Cardiac fibroblast (primary cell): ENCODE measurements at places on chromosomes 3 and 15.

GRCh38 chr3:186032321-186032720, 76.6 kb downstream of the ETV5 start:
- DNase-seq: no peak

DNA sequence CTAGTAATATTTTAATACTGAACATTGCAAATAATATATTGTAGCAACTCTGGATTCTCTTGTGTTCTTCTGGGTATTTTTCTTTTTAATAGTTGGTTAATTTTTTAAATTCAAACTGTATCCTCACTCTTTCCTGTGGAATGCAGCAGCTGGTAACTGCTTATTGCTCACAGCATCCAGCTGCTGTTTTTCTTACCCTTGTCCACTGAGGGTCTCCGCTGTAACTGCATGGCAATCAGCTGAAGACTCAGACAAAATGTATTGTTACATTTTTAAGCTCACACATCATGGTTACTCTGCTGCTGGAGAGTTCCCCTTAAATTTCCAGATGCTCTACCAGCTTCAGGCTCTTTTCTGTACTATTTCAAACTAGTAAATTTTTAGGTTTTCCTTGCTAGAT, 227.6 kb downstream of the MBNL1 start:
- DNase-seq: no peak

- DNase-seq: peak; percentile 57
Observed at GRCh38 chr15:23687143-23687470, at the start of gene NDN. TSS of gene NDN (minus strand) at chr15:23687305. CDS start at chr15:23687217, 88 bp downstream.

- DNase-seq: no peak
Observed at GRCh38 chr3:172546105-172546504, 22.9 kb upstream of the TNFSF10 start.

- no peak for DNase-seq
Observed at GRCh38 chr3:8200996-8201395, 300.6 kb upstream of the LMCD1 start.

DNA sequence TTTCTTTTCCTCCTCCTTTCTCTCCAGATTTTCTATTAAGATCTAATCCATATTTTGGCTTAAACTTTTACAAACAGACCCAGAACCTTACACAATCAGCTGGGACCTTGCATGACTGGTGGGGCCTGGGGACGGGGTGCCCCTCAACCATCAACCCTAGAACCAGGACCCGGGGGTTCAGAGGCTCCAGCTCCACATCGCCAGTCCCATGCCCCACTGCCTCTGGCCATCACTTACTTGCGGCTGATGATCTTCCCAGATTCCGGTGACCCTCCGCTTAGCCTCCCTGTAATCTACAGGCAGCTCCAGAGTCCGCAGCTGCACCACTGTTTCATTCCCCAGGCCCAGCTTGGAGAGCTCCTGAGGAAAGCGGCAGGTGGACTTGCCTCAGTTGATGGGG, 36.8 kb downstream of the PGPEP1L start:
- DNase-seq: no peak

GRCh38 chr3:35042210-35042991, 596.9 kb upstream of the ARPP21 start:
- DNase-seq: no peak

GRCh38 chr3:13086531-13086981, 13.3 kb upstream of the IQSEC1 start:
- DNase-seq: no peak

GRCh38 chr3:14680115-14680514, 5.2 kb downstream of the C3orf20 start:
- DNase-seq: no peak

DNA sequence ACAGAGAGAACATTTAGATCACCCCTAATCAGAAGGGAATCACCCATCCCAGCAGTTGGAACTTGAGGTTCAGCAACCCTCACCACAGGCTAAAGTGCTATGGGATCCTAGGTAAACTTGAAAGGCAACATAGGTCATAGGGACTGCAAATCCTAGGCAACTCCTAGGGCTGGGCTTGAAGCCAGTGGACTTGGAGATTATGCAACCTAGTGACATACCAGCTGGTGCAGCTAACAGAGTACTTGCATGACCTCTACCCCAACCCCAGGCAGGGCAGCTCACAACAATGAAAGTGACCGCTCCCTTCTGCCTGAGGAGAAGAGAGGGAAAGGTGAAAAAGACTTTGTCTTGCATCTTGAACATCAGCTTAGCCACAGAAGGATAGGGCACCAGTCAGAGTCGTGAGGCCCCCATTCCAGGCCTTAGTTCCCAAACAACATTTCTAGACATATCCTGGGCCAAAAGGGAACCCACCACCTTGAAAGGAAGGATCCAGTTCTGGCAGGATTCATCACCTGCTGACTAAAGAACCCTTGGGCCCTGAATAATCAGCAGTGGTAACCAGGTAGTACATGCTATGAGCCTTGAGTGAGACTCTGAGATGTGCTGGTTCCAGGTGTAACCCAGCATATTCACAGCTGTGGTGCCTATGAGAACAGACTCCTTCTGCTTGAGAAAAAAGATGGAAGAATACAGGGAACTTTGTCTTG, 37.6 kb upstream of the FBN1 start:
- peak; percentile 95 for DNase-seq

GRCh38 chr15:28978661-28979060, 92.9 kb downstream of the APBA2 start:
- no peak for DNase-seq

DNA sequence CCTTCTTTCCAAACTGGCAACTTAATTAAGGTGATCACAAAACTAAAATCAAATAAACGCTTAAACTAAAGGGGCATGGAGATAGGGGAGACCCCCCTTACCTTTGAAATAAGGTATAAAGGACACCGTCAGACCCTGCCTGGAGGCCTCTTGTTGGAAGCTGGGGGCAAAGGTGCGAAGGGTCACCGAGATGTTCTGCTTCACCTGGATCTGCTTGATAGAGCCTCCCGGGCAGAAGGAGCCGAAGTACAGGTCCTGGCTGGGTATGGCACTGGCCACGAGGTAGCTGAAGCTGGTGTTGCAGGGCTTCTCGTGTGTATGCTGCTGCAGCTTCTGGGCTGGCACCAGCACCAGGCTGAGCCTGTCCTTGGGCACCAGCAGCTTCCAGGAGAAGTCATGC, 53.0 kb downstream of the CDCP1 start:
- DNase-seq: no peak

DNA sequence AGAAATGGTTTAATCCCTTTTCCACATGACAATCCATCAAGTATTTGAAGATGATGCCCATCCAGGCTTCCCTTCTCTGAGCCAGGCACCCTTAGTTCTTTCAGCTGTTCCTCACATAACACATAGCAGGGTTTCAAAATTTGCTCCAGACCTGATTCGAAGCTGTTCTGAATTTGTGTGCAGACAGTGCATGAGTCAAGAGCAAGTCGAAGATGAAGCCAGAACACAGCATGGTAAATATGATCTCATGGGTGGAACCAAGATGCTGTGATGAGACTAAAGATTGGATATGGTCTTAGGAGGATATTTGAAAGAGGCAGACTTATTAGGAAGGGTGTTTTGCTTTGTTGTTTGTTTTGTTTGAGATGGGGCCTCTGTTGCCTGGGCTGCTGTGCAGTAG, 32.6 kb upstream of the PDE8A start:
- no peak for DNase-seq

DNA sequence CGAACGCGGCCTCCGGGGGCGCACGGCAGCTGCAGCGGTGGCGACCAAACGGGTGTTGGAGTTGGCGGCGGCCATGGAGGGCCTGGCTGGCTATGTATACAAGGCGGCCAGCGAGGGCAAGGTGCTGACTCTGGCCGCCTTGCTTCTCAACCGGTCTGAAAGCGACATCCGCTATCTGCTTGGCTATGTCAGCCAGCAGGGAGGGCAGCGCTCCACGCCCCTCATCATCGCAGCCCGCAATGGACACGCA, 725 bp downstream of the FEM1B start:
- no peak for DNase-seq

DNA sequence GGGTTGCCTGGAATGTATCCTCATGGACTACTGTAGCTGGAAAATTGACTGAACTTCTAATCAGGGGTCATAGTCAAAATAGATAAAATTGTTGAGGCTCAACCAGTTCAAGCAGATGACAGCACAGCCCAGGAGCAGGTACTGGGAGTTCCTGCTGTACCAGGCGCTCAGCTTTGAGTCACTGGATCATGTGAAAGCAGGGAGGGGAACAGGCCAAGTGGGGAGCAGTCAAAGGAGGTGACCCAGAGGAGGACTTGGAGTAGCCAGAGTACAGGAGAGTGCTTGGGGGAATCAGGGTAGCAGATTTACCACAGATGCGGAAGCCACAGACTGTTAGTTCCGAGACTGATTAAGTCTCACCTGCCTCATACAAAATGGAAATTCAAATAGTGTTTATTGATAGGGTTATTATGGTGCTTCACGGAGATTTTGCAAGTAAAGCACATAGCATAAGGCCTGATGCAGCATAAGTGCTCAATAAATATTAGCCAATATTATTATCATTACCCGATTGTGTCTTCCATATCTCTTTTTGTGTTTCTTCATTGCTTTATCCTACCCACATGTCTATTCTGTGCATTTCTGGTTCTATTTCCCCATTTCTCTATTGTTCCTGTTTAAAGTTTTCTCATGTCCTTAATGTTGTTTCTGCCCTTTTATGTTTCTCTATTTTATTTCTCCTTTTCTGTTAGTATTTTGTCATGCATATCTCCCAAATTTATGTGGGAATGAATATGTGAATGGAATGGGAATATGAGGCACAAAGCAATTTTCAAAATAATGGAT, 369.2 kb upstream of the MCTP2 start:
- no peak for DNase-seq

GRCh38 chr3:86990734-86991481, at the start of gene VGLL3:
TSS of gene VGLL3 (minus strand) at chr3:86991149. CDS start at chr3:86990743, 406 bp downstream.
- peak; percentile 93 for DNase-seq

DNA sequence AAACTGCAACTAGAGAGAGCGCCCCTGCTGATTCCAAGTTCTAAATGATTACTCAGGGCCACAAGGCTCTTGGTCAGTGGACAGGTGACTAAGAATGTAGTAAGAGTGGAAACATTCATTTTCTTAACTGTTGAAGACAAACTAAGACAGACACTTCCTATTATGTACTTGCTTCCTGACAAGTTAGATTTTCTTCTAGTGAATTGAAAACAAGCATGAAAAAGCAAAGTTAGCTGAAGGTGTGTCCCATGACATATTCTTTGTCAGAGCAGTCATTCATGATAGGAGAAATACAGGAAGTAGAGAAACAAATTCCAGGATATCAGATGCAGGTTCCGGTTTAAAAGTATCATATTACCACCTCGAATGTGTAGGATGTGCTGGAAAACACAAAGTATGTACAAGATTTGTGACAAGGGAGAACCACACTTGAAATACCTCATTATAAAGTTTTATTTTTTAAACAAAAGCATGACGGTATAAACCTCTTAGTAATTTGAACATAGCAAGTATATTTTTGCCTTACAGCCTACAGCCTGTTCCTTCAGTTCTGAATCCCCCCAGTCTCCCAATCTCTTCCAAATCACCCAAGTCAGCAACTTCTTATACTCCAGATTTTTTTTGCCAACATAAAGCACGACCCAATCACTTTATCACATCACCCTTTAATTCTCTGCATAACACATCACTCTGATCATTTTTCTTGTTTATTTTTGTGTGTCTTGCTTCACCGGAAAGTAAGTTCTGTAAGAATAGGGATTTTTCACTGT, 6.2 kb downstream of the TSPAN3 start:
- DNase-seq: peak; percentile 25

DNA sequence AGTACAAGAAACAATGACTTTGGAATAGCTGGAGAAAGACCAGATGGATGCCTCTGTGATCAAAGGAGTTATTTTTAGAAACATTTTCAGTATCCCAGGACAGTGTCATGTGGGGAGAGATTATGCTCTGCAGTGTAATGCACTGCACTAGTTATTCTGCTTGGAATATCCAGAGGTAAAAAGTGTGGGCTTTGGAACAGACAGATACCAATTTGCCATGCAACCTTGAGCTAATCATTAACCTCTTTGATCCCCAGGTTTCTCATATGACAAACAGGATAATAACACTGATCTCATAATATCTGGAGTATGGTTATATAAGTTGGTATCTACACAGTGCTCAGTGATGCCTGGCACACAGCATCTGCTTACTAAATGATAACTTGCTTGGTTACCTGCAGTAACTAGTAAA, 12.2 kb upstream of the SLC7A14 start:
- DNase-seq: no peak
